ENCODE measurements at places on chromosomes 2 and 18.

DNA sequence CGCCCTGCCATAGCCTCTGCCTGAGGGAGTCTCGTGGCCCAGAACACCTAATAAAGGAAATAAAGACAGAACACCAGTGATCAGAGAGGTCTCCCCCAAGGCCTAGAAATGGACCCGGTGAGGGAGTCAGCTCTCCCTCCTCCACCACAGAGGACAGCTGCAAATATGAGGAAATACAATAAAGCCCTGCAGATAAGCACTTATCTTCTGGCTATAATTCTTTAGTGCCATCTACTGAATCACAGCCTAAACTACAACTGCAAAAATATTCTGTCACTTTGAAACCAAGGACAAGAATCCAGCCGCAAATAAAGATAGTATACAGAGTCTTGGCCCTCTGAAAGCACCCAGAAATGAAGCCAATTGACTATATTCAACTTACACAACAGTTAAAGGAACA is 42.4 kb upstream of the TACR1 start:
- peak; percentile 11 for DNase-seq

DNA sequence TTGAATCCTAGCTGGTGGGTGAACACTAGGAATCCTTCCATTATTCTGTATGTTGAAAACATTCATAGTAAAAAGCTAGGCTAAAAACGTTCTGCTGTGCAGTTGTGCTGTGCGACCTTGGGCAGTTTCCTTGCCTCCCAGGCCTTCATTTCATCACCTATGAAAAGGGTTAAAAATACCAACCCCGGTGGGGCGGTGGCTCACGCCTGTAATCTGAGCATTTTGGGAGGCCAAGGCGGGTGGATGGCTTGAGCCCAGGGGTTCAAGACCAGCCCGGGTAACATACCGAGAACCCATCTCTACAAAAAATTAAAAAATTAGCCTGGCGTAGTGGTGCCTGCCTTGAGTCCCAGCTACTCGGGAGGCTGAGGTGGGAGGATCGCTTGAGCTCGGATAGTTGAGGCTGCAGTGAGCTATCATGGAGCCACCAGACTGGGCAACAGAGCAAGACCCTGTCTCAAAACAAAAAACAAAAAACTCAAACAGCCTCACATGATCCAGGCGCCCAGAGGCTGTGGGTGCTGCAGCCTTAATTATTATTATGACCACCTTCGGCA is 2.9 kb upstream of the RRM2 start:
- no peak for DNase-seq

DNA sequence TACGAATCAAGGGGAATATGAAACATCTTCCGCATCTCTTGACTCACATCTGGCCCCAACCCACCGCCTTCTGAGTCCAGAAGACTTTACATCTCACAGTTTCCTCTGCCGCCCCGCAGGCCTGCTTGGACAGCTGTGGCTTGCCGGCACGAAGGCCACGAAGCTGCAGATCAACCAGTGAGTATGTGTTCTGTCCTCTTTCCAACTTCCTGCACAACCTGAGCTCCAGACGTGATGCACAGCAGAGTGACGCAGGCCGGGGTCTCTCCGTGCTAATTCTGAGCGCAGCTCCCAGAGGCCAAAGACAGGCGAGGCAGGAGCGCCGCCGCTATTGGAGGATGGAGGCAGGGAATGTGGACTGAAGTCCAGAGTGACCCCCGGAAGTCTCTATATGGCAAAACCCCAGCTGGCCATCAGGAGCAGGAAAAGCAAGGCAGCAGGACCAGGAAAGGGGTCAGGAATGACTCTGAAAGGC is 93.5 kb downstream of the ZCCHC2 start:
- peak; percentile 40 for DNase-seq

DNA sequence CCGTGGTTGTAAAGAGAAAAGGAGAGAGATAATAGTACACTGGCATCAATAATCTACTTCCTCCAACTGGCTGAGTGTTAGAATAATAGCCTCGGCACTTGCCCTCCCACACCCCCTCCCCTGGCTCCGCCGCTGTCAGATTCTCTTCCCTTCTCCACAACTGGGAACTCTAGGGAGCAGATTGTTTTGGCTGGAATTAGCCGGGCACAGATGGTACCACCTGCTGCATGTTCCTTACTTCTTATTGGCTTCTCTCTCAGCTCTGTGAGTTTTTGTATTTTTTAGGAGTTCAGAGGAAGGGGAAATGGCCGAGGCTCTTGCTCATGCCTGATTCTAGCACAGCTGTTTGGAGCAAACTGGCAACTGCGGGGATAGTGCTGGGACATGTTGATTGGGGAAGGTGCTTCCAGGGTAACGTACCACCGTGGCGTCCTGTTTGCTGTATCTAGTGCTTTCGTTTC is 140.0 kb downstream of the ZEB2 start:
- DNase-seq: no peak

DNA sequence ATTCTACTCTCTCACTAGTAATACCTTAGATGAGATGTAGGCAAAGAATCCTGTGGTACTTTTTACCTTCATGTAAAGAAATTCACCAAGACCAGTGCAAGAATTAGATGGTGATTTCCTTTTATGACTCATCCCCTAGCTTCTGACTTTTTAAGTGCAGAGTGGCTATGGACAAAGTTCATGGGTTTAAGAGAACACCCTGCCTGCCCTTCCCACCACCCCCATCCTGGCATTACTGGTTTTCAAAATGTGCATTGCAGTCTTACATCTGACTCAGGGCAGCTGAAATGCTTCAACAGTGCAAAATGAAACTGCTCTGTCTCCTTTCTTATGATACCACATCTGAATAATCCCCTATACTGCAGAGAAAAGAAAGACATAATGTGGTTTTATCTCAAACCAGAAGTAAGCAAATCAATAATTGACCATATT is 22.6 kb downstream of the MAIP1 start:
- DNase-seq: peak; percentile 52

GRCh38 chr2:88161446-88162244 is 8.5 kb upstream of the THNSL2 start:
- no peak for DNase-seq

GRCh38 chr18:54100466-54100865 is 124.0 kb downstream of the MBD2 start:
- no peak for DNase-seq

- DNase-seq: peak; percentile 51
Measured at GRCh38 chr2:238127165-238128060, 11.1 kb upstream of the KLHL30 start.

- DNase-seq: no peak
Measured at GRCh38 chr2:62806231-62806630, 100.7 kb downstream of the EHBP1 start.

- DNase-seq: peak; percentile 33
Measured at GRCh38 chr2:50529600-50530218, 502.2 kb downstream of the NRXN1 start.

DNA sequence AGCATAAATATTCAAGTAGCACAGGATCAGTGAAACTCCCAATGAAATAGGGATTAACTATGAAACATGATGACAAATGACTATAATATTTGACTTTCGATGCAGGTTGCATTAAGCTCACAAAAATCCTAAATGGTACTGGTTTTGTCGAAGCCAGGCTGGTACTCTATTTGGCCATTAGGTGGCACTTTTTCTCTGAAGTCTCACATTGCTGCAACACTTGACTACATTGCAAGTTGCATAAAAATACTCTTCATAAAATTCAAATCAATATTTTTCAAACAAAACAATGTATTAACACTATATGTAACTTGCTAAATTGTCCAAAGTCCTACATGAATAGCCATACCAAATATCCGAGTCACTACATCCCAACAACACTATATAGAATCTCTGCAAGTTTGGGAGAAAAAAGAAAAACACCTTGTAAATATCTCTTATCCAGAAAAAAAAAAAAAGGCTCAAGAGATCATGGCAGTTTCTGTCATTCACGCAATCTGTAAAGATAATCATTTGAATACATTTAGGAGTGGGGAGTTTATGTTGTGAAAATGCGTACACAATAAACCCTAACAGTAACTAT is 9.5 kb downstream of the RTTN start:
- DNase-seq: peak; percentile 51

DNA sequence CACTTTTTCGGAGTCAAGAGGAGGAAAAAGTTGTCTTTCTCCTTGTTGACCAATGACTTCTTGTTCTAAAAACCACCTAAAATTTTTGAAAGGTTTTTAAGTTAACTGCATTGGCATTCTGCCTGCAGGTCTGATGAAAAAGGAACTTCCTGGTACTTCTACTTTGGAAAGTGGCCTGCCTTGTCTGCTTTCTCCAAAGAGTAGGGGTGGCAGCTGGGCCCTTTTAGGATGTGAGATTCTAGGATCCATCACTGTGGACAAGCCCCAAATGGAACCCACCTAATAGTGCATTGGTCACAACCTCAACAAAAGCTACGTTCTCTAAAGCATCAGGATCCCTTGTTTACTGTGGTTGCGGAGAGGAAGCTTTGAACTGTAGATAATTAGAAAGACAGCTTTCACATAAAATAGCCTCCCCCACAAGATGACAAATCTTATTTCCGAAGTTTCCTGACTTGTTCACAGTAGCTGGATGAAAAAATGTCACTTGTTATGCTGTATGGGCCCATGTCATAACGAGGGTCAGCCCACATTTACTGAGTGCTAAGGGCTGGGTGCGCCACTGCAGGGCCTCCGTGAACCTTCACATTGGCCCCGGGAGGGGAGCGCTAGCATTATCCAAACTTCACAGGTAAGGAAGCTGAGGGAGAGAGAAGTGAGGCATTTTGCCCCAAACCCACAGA is 17.4 kb downstream of the ASPRV1 start:
- no peak for DNase-seq

DNA sequence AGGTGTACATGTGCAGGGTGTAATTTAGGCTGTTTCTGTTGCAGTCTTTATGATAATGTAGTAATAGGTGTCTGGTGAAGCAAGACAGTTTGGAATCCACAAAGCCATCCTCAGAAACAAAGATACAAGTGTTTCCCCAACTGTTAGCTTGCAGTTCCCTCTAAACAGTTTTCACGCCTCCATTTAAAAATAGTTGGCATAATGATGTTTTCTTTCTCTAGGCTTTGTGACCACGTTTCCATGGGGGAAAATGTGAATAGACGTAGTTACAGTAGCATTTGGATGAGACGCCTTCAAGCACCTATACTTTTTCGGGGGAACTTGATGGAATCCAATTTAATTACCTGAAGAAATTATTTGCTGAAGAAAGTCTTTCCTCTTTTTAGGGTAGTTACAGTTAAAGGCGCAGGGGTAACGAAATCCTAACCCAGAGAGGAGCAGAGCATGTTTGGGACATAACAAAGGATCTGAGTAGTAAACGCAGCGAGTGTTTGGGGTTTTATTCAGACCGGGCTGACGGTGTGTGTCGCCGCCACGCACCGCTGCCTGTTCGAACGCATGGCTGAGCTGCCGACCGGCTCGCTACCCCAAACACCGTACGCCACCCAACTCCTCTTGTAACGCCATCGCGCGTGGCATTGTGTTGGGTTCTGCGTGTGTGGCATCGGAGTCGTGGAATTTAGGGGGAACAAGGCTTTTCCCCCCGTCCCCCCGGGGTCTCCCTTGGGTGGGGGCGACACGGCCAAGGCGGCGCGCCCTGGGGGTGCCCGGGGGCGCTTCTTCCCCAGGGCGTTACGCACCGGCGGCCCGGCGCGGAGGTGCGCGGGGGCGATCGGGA is 681 bp upstream of the NRP2 start:
- no peak for DNase-seq

DNA sequence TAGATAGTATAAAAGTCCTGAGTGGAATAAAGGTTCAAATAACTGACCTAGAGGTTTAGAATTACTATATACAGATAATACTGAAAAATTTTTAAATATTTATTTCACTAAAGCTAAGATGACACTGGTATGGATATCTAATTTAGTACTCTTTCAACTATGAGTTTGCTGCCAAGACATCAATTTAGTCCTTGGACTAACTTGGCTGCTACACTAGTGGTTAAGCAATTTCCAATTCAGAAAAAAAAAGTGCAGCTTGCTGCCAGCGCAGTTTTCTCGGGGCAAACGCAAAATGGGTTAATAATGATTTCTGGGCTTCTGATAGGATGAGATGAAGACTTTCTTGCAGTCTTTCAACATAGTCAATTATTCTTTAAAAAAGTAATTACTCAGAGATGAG is 10.8 kb downstream of the BUB1 start:
- DNase-seq: no peak

- no peak for DNase-seq
Measured at GRCh38 chr2:217204358-217204757, 344.5 kb upstream of the TNP1 start.

DNA sequence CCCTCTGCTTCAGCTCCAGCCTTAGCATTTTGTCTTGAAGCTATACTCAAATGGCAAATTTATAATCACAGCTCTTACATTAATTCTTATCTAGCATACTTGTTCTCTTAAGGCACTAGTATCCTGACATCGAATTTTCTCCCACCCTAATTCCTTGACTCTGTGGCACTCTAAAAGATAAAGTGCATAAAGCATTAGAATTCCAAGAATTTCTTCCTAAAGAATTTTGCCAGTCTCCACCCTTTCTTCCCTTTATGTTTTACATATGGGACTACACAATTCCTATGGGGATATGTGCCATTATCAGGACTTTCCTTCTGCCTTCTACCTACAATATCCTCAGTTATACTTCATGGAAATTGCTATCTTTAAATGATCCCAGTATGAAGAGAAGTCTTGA is 560.3 kb downstream of the ARHGAP15 start:
- no peak for DNase-seq

DNA sequence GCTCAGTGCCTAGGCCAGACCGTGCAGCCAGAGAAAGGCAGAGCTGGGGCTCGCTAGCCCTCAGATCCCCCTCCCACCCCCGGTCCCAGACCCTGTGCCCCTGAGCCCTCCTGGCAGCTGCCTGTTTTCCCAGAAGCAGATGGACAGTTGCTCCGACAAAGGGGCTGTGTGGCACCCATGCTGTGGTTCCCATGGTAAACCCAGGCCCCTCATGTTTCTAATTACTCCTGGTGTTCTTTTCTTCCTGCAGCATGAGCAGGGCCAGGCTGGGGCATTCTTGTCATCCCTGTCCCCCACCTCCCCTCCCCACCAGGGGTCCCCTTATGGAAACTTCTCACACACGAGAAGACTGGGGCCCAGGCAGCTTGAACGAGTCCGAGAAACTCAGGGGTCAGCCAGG is 269.6 kb downstream of the HAUS1 start:
- DNase-seq: no peak

DNA sequence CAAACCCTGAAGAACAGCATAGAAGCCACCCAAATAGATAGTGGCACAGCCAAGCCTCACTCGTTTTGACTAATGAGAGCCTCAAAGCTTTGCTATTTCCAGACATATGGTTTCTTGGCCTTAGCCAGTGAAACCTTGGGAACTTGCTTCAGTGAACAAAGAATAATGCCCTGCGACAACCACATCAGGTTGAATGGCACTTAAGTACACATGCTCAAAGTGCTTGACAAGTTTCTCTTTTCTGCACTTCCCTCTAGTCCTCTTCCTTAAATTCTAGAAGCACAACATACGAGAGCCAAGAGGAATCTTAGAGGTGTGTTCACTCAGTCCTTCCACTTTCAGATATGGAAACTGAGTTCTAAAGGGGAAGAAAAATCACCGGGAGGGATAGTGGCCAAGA is 258.3 kb downstream of the HAUS1 start:
- no peak for DNase-seq

GRCh38 chr2:240839152-240840143 is 19.4 kb upstream of the KIF1A start:
- DNase-seq: no peak

GRCh38 chr2:238582159-238582558 is 155.4 kb downstream of the ASB1 start:
- peak; percentile 32 for DNase-seq

- no peak for DNase-seq
Measured at GRCh38 chr2:148596018-148596417, 48.5 kb upstream of the EPC2 start.
